ENCODE measurements at places on chromosomes 7 and 10.
A peak's percentile ranks its signal among the peaks of the same experiment; 100 is the strongest.

- no peak for DNase-seq
These were observed 1.3 kb downstream of the ADAM22 start for GRCh38 chr7:87935384-87935706.

GRCh38 chr7:128852537-128853254 is 10.0 kb upstream of the ATP6V1F start:
- no peak for DNase-seq

GRCh38 chr10:8616166-8616565 is 561.7 kb downstream of the GATA3 start:
- DNase-seq: no peak

DNA sequence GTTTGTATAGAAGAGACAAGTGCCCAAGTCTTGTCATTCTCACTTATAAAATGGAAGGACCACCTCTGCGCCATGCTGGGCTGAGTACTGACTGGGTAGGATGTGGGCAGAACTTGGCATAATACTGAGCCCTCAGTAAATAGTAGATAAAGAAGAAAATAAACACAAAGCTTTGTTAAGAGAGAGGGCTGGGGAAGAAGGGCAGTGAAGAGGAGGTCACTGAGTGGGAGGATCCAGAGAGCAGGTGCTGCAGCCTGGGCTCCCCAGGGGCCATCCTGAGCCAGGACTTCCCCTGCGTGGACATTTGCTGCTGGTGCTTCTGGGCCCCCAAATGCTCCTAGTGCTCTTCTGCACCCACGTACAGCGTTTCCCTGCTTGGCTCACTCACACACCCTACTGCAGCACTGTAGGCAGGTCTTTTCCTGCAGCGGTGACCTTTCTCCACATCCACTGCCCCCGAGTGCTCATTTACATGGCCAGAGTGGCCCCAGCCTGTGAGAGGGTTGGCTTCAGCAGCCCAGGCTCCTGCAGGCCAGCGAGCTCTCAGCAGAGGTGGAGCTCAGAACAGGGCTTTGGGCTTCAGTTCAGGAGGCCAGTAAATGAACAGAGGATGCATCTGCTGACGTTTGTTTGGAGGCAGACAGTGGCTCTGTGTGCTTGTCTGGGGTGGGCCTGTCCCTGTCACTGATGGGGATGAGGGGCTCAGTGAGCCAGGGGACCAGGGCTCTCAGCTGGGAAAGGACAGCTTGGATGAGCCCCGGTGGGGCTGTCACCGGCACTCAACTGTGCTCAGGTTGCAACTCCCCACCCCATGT is 164.6 kb downstream of the ADARB2 start:
- DNase-seq: no peak

GRCh38 chr10:124995605-124996004 is 53.7 kb downstream of the ZRANB1 start:
- no peak for DNase-seq

GRCh38 chr10:24382979-24383663 is 174.2 kb downstream of the KIAA1217 start:
- DNase-seq: no peak

DNA sequence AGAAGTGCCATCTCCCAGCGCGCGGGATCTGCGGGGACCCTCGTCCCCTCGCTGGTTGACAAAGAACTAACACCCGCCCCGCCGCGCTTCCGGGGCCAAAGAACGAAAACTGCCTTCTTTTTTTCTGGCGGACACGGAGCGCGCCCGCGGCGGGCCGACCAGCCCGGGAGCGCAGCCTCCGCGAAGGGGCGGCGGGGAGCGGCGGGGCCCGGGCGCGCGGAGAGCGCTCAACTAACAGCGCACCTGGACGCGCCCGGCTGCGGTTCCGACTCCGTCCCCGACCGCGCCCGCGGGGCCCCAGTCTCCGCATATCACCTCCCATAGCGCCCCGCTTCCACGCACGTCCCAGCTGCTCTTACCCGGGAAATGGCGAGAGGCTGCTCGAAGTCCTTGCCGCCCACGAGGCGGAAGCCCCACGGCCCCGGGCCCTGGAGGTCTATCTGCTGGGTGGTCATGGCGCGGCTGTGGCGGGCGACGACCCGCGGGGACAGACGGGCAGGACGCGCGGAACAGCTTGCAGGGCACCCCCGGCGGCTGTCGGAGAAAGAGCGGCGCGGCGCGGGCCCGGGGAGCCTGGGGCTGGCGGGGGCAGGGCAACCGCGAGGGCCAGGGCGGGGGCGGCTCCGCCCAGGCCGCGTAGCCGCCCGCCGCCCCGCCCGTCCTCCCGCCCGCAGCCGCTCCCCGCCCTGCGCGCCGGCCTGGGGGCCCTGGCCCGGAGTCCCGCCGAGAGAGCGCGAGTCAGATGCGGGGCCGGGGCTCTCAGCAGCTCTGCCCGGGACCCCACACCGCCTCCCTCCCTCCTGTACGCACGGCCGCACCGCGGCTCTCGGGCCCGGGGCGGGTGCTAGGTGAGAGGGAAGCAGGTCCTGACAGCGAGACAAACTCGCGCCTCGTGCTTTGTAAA is at the start of gene PDLIM1:
Gene PDLIM1, minus strand, starts transcription at position 543 of the 904 bp plus-strand sequence. Its CDS starts 88 bp downstream, at position 455.
- peak; percentile 53 for DNase-seq

GRCh38 chr10:78258323-78259030 is 224.8 kb downstream of the RPS24 start:
- DNase-seq: no peak

GRCh38 chr10:123995082-123995460 is 98.3 kb downstream of the CHST15 start:
- no peak for DNase-seq

Data from NB4 (cell line).